ENCODE measurements at places on chromosomes 12 and 14. TPM values are rescaled to one million over a fixed set of nuclear protein-coding genes. Genes with fewer than 3 reads are reported as not detected.

The PPP1R1A gene
- total RNA-seq, result not detected

- no peak for DNase-seq
Measured at GRCh38 chr14:74661726-74662450, 49.9 kb upstream of the LTBP2 start.

- no peak for DNase-seq
Measured at GRCh38 chr14:42130815-42131214, 524.1 kb downstream of the LRFN5 start.

The DIO2 gene
- total RNA-seq, result 24.2 TPM

- DNase-seq, result no peak
Measured at GRCh38 chr12:62552906-62553556, 86.4 kb downstream of the MON2 start.

DNA sequence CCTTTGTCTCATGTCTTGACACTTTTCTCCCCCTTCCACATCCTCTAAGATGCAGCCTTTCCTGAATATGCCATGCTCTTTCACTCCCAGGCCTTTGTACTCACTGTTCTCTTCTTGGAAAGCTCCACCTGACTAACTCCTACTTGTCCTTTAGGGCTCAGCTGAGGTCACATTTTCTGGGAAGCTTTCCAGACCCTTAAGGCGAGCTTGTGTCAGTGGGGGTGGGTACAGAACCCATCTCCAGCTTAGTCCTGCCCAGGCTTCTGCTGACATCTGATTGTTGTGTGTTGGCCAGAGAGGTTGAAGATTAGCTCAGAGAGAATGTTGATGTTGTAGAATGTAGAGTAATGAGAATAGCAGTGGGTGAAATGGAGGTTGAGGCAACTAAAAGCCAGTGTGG, 2.9 kb upstream of the TSFM start:
- peak; percentile 46 for DNase-seq

The CACNA2D4 gene
- total RNA-seq, result 0.28 TPM

DNA sequence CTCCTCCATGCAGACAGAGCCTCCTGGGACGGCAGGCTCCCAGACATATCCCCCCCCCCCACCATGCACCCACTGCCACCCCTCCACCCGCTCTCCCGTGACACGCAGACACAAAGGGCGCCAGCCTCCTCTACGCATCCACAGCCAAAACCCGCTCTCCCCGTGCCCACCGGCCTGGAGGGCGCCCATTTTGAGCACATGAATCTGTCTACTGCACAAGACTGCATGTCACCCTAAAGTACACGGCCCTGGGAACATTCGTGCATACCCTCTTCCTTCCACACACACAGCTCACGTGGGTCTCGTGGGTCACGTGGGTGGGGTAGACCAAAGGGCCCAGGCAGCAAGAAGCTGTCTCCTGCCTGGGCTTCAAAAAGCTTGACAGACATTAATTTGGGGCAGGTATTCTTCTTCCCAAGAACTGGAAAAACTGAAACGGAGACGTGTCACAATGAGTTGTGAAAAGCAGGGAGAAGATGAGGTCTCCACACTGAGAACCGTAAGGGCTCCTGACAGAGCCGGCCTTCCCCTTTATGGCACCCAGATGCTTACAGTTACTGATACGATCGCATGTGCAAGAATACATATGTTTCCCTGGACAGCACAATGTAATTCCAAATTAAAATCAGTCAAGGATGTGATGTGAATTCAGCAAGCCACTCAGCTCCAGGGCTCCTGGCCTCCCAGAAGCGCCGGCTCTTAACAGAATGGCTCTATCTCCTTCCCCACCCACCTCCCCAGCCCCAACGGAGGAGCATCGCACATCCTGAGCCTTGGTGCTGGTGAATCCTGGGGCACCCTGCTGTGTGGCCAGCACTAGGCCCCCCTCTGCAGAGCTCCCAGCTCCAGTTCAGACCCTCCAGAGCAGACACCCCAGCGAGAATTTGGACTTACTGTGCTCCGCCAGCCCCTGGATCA, 1.9 kb downstream of the TGFB3 start:
- no peak for DNase-seq

GRCh38 chr14:73502017-73502619, 11.4 kb downstream of the RIOX1 start:
- no peak for DNase-seq

Data from IMR-90 (cell line).